ENCODE measurements at places on chromosomes 5 and 9.

- DNase-seq = no peak
Measured at GRCh38 chr5:82909771-82910170, 167.4 kb downstream of the TMEM167A start.

DNA sequence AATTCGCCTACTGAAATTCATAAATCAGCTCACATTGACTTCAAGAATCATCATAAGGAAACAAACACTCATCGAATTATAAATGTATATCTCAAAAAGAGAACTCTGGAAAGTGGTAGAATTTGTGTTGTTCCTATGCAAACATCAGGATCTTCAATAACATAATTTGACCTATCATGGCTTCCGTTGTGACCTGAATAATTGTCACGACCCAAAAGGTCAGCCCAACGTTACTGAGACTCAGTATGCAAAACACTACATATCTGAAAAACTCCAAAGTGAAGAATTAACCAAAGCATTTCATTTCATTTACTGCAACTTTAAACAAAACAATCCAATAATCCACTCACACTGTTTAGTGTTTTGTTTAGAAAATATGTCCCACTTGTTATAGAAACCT, 1.2 kb downstream of the RAPGEF6 start:
- DNase-seq = no peak

DNA sequence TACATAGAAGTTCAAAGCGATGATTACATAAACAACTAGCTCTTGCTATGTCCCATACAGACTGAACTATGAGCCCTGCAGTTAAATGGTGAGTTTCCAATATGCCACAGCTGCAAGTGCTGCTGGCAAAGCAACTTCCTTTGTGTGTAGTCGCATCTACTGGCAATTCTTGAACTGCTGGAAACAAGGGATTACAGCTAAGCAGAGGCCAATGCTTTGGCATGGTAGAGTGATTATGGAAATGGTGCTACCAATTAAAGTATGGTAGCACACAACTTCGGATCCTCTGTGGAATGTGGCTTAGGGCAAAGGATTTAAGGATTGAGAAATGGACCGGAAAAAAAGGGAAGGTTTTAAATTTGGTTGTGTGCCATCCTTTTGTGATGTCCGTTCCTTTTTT, 856.6 kb downstream of the MAT2B start:
- no peak for DNase-seq

- DNase-seq = no peak
Measured at GRCh38 chr5:79181419-79182022, 54.4 kb upstream of the JMY start.

GRCh38 chr9:9045572-9045971, 1246.0 kb upstream of the DMAC1 start:
- DNase-seq = no peak

DNA sequence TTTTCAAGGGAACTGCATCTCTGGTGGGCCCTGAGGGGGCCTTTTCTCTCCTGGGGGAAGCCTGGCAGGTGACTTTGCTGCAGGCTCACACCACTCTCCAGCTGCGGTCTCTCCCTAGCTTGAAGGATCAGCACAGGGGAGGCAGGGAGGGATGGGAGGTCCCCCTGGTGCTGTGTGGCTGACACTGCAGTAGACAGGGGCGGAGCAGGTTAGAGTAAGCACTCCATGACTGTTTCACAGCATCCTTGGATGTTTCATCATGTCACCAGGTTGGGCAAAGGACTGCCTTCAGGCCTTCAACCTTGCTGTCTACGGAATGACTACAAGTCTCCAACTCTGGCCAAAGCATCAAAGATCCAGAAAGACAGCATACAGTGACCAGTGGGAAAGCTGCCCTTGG, 470.7 kb downstream of the CDK5RAP2 start:
- DNase-seq = peak; percentile 49

DNA sequence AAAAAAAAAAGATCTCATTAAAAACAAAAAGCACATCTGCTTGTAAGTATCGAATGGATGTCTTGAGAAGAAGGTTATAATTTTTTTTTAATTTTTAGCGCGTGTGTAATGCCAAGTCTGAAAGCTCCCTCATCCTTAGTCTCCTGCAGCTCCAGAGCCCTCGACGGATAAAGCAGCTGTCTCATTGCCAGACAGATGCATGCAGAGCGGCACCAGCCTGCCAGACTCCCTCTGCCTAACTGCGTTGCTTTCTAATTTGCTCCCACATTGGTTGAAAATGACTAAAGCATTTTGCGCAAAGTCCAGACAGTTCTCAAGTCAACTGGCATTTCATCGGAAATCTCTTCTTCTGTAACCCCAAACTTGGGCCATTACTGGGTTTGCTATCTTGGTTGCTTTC, 29.4 kb downstream of the OLFM1 start:
- DNase-seq = no peak

DNA sequence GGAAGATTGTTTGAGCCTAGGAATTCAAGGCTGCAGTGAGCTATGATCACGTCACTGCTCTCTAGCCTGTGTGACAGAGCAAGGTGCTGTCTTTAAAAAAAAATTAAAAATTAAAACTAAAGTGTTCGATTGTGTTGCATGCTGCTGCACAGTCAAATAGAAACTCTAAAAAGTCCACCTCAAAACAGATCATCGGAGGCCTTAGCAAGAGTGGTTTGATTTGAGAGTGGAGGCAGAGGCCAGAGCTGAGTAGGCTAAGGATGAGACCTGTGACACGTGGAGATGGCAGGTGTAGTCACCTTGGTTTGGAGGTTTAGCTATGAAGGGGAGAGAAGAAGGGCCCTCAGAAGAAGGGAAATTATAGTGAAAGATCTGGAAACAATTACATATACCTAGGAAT, 2.8 kb upstream of the PTPDC1 start:
- DNase-seq = no peak

GRCh38 chr5:6745706-6746222, 32.5 kb downstream of the TENT4A start:
- DNase-seq = peak; percentile 63

DNA sequence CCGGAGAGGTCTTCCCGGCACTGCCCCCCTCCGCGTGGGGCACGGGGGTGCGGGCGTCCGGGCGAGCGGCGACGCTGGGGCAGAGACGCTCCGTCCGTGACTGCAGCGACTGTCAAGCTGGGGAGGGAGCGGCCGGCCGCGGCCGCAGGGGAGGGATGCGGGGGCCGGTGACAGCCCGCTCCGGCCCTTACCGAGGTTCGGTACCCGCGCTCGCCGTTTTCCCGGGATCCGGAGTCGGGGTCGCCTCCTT, 400 bp downstream of the KDM4C start:
- DNase-seq = peak; percentile 12

- DNase-seq = no peak
Measured at GRCh38 chr5:160434022-160434531, 12.4 kb downstream of the PTTG1 start.

GRCh38 chr9:98096091-98096490, 22.9 kb downstream of the TRIM14 start:
- no peak for DNase-seq

GRCh38 chr5:141516672-141517025, 27.8 kb downstream of the PCDHGC5 start:
- no peak for DNase-seq

- DNase-seq = peak; percentile 14
Measured at GRCh38 chr9:90546200-90546599, 96.4 kb downstream of the DIRAS2 start.

- DNase-seq = no peak
Measured at GRCh38 chr9:27338527-27338903, 41.6 kb upstream of the EQTN start.

GRCh38 chr9:124265551-124265950, 7.8 kb downstream of the NEK6 start:
- no peak for DNase-seq

- no peak for DNase-seq
Measured at GRCh38 chr5:174735498-174736330, 11.3 kb downstream of the MSX2 start.

GRCh38 chr9:114691046-114691955, 9.3 kb upstream of the TEX48 start:
- peak; percentile 55 for DNase-seq

DNA sequence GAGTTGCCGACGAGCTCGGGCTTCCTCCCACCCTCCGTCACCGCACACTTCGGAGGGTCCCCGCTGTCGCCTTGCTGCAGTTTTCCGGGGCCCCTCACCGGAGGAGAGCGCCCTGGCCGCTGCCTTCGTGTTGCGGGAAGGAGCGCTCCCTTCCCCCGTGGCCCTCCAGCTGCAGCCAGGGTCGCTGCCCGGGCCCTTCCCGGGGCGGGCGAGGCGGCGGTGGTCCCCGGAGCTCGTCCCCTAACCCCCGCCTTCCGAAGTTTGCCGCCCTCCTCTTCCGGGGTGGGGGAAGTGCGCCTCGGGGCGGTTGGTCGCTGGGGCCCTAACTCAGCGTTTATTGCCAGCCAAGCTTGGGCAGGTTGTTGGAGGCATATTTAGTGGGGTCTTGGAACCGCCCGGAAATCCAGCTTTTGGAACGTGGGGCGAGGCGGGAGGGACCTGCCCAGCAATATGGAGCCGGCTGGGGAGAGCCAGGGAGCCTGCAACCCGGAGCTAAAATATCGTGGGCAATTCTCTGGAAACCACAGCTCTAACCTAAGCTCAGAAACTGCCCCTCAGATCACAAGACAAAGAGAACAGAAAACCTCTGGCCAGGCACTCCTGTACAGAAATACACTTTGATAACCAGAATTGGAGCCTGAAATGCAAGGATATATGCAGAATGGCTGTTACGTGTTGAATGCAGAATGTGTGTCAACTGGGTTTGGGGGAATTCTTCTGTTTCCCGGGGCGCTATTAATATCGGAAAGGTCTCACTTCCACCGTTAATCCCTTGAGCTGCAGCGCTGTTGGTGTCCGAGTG, 890 bp downstream of the PIK3R1 start:
- peak; percentile 38 for DNase-seq

DNA sequence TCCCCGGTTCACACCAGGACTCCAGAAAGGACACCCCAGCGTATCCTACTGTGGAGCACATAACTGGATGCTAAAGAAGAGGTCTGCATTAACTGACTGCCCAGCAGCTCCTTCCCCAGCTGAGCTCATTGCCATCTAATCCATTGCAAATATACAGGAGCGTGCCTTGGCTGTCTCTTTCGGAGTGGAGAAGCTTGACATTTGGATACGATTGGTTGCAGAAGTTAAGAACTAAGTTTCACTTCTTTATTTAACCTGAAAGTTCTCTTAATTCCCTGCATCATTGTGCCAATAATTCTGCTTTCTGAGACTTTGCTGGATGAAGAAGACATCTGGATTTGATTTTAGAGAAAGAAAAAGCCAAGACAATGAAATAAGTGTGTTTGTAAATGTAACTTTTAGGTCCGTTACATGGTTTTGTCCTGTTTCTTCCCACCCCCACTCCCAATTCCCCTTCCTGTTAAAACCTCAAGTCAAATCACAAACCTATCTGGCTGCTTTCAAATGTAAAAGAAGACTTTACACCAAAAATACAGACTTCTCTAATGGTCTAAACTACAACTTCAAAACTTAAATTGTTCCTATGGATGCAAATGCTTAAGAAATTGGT, 33.9 kb downstream of the TAS2R1 start:
- no peak for DNase-seq

GRCh38 chr5:171080186-171080938, 218.5 kb downstream of the RANBP17 start:
- no peak for DNase-seq

All from H54 (cell line).